Heart left ventricle (tissue), 16 donors: ENCODE measurements at places on chromosomes 6 and 20. TPM values are rescaled to one million over a fixed set of nuclear protein-coding genes. Genes with fewer than 3 reads are reported as not detected.

The TBXT gene
- total RNA-seq, result not detected

The LRP11 gene
- 13.2 TPM for total RNA-seq

The SIRPB2 gene
- total RNA-seq, result 5.9 TPM

The NHSL1 gene
- 51.7 TPM for total RNA-seq

DNA sequence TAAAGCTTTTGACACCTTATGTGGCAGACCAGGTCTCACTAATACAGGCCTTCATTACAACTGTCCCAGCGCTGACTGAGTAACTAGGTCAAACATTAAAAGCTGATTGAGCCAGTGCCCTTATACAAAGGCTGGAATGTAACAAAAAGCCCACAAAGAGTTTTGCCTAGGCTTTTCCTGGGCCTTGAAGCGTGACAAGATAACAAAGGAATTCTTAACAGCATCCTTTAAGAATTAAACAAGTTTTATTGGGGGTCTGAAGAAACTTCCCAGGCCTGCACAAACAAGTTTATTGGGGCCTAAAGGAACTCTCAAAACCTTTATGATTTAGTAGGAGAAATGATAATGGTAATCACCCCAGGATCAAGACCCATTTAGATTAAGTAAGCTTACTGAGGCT is 267.6 kb upstream of the FAM83B start:
- no peak for DNase-seq

DNA sequence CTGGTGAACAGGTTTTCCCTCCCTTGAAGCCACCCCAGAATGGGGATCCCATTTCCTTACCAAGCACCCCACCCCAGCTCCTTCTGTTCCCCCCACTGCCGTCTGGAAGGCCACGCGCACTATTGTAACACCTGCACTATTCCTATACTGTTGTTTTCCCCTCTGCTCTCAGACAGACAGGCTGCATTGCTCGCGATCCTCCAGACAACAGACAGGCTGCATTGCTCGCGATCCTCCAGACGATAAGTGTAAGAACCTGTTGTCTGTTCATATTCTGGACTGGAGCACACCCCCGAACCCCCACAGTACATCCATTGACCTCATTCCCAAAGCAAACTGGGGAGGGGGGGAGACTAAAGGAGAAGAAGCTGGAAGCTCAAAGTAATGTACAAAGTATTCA is 72.7 kb downstream of the LY86 start:
- no peak for DNase-seq

DNA sequence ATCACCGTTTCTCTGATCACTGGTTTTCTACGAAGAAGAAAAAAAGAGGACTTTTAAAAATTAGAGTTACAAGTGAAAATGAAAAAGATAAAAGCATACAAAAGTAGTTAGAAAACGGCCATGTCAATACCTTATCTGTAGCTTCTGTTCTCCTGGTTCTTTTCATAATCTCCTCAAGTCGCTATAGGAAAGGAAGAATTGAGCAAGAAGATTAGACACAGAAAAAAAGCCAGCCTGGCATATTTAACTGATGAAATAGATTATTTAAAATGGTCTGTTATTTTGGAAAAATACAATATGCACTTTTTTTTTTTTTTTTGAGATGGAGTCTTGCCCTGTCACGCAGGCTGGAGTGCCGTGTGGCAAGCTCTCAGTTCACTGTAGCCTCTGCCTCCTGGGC is 70.2 kb upstream of the BCLAF1 start:
- DNase-seq, result no peak

GRCh38 chr6:99761711-99762110 is 155.1 kb downstream of the PRDM13 start:
- DNase-seq, result no peak

DNA sequence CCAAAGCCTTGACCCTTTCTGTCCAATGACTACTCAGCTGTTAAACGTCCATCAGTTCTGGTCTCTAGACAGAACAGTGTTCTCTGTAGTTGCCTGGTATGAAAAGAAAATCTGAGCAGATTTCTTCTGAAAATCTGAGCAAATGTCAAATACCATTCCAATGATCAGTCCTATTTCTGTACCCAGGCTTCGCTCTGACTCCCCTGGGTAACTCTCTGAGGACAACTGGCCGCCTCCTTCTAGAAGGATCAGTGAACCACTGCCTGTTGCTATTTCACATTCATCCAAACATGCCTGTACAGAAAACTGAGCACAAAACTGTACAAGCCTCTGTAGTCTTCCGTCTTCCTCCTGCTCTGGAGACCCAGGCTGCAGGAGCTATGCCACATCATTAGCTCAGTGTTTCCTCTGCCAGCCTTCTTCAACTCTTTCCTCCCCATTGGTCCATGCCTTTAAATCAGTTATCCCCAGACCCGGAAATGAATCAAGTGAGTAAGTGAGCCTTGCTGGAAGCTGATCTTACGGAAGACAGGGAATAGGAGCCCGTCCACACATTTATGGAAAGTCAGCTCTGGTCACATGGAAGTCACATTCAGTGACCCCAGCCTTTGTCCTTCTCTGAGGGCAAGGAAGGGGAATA is 63.3 kb downstream of the DAAM2 start:
- DNase-seq, result no peak

DNA sequence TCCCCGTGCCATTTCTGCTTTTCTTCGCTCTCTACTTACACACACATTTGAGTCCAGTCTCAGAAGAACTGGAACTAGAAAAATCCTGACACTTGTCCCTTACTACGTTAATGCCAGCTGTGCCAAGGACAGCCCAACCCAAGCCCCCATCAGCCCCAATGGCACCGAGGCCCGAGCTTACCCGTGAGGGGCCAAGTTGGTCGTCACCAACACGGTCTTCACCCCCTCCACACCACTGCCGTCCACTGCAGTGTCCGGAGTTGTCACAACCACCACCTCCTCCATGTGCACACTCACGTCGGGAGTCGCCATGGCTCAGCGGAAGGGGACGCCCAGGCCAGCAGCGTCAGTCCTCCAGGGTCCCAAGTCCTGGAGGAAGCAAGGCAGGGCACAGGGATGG is 7.8 kb downstream of the GMEB2 start:
- DNase-seq, result no peak

DNA sequence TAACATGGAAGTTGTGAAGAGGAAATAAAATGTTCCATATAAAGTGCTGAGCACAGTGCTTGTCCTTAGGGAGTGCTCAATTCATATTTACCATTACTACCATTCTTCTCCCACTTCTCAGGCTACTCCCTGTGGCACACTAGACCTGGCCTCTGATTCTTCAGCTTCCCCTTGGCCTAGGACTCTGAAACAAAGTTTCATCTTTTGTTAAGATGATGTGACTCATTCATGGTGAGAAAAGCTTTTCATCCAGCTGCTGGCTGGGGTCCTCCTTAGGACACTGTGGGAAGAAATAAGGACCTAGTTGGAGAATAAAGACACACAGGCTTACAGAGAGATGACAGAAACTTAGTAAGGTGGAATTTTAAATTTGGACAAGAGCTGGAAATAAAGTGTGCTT is 314.8 kb downstream of the CDC5L start:
- no peak for DNase-seq
